Activated CD8-positive, alpha-beta memory T cell treated with anti-CD3 and anti-CD28 coated beads, Interleukin-2, amount 10 ng/mL, durations not matched to agents 7 days and 5 days (primary cell): ENCODE measurements at places on chromosomes 16 and 17. TPM values are rescaled to one million over a fixed set of nuclear protein-coding genes. Genes with fewer than 3 reads are reported as not detected.

- H3K27ac ChIP-seq: no peak overlapping the region
- no peaks in the 10 kb centered on the region for H3K36me3 ChIP-seq
- H3K4me3 ChIP-seq: no peak overlapping the region
- H3K4me1 ChIP-seq: peaks cover 65% of the 10 kb centered on the region
- no peak for DNase-seq
- H3K27me3 ChIP-seq: peaks cover 7% of the 10 kb centered on the region
Observed at GRCh38 chr16:87240211-87241136, 76.7 kb downstream of the C16orf95 start.

KIF18B gene
- total RNA-seq: 86.7 TPM

- H3K4me3 ChIP-seq: no peak overlapping the region
- no peak for DNase-seq
- peaks cover 44% of the 10 kb centered on the region for H3K27me3 ChIP-seq
- H3K27ac ChIP-seq: no peak overlapping the region
- H3K4me1 ChIP-seq: peaks cover 1% of the 10 kb centered on the region
- H3K36me3 ChIP-seq: no peaks in the 10 kb centered on the region
Observed at GRCh38 chr16:65124212-65124548, 2.3 kb upstream of the CDH11 start.

GRCh38 chr16:55444754-55445485 lies 34.1 kb upstream of the MMP2 start:
- H3K36me3 ChIP-seq: no peaks in the 10 kb centered on the region
- no peak for DNase-seq
- H3K27me3 ChIP-seq: peaks cover 2% of the 10 kb centered on the region
- H3K4me1 ChIP-seq: no peaks in the 10 kb centered on the region
- H3K4me3 ChIP-seq: no peak overlapping the region

DNA sequence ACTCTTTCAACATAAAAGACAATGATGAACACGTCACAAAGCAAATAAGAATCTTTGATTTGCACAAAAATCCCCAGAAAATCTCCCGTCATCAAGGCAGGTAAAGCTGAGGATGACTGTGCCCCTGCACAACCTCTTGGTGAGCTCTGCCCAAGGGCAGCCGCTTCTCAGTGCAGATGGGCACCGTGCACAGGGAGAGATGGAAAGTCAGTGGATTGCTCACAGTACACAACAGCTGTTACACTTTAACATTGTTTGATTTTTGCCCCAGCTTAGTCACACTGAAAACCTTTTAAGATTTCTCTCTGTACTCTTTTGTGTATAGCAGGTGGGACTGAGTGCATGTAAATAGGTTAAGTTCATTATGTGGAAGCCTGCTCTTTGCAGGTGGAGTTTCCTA lies 104.2 kb downstream of the CDK5R1 start:
- DNase-seq: no peak
- H3K36me3 ChIP-seq: no peaks in the 10 kb centered on the region

GRCh38 chr16:66293932-66294331 lies 72.6 kb upstream of the CDH5 start:
- no peak for DNase-seq
- H3K4me3 ChIP-seq: no peak overlapping the region
- H3K27ac ChIP-seq: no peak overlapping the region
- H3K27me3 ChIP-seq: peaks cover 7% of the 10 kb centered on the region
